LHCN-M2 (cell line): ENCODE measurements at places on chromosomes 3 and 15. TPM values are rescaled to one million over a fixed set of nuclear protein-coding genes. Genes with fewer than 3 reads are reported as not detected.

ANKRD34C gene
- not detected in 2 replicates for total RNA-seq

UROC1 gene
- total RNA-seq: not detected in 2 replicates

P2RY12 gene
- not detected in 2 replicates for total RNA-seq

CLEC3B gene
- 0.38 and 0.40 TPM in 2 replicates for total RNA-seq

REC114 gene
- not detected in 2 replicates for total RNA-seq

EXD1 gene
- total RNA-seq: not detected in 2 replicates

GOLGA8T gene
- total RNA-seq: not detected in 2 replicates

AMOTL2 gene
- 72.0 and 82.3 TPM in 2 replicates for total RNA-seq

CHL1 gene
- not detected in 2 replicates for total RNA-seq

CD86 gene
- not detected in 2 replicates for total RNA-seq

HDGFL3 gene
- 53.1 and 55.3 TPM in 2 replicates for total RNA-seq

MBD4 gene
- 25.3 and 28.8 TPM in 2 replicates for total RNA-seq

GPR149 gene
- total RNA-seq: not detected in 2 replicates

EIF4G1 gene
- 302 and 321 TPM in 2 replicates for total RNA-seq

KLHL25 gene
- total RNA-seq: 4.1 and 5.2 TPM in 2 replicates

SLC25A36 gene
- 51.9 and 52.8 TPM in 2 replicates for total RNA-seq

GCNT3 gene
- 0.23 and 2.2 TPM in 2 replicates for total RNA-seq

FBXO40 gene
- not detected in 2 replicates for total RNA-seq

ATP10A gene
- 0.69 and 0.96 TPM in 2 replicates for total RNA-seq

PTH1R gene
- total RNA-seq: 1.2 and 1.3 TPM in 2 replicates

SLC24A5 gene
- total RNA-seq: not detected in 2 replicates
